Effector CD8-positive, alpha-beta T cell (primary cell): ENCODE measurements at places on chromosomes 4 and X.

DNA sequence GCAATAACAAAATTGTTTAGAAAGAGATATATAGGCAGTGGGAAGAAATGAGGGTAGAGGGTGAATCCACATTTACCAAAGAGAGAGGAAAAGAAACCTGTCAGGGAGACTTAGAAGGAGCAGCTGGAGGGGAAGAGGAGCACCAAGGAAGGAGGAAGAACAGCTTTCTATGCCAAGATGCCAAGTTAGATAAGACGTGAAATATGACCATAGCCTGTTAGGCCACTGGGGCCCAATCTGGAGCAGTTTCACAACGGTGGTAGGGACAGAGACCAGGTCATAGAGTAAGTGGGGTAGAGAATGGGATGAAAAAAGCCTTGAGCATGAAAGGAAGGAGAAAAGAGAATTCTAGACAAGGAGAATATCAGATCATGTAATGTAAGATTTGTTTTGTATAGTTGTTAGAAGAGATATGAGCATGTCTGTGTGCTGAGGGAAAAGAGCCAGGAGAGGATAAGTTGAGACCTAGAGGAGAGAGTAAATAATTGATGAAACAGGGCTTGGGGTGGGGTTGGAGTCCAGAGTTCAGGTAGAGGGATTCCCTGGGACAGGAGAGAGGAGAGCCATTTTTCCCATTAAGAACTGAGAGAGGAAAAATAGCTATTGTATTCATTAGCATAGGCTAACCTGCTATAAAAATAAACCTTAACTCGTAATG lies 4.4 kb upstream of the SOWAHB start:
- DNase-seq, result no peak

- DNase-seq, result no peak
Observed at GRCh38 chr4:140168474-140168873, 14.5 kb upstream of the MAML3 start.

GRCh38 chr4:152784490-152785350 lies 5.0 kb downstream of the ARFIP1 start:
- no peak for DNase-seq

DNA sequence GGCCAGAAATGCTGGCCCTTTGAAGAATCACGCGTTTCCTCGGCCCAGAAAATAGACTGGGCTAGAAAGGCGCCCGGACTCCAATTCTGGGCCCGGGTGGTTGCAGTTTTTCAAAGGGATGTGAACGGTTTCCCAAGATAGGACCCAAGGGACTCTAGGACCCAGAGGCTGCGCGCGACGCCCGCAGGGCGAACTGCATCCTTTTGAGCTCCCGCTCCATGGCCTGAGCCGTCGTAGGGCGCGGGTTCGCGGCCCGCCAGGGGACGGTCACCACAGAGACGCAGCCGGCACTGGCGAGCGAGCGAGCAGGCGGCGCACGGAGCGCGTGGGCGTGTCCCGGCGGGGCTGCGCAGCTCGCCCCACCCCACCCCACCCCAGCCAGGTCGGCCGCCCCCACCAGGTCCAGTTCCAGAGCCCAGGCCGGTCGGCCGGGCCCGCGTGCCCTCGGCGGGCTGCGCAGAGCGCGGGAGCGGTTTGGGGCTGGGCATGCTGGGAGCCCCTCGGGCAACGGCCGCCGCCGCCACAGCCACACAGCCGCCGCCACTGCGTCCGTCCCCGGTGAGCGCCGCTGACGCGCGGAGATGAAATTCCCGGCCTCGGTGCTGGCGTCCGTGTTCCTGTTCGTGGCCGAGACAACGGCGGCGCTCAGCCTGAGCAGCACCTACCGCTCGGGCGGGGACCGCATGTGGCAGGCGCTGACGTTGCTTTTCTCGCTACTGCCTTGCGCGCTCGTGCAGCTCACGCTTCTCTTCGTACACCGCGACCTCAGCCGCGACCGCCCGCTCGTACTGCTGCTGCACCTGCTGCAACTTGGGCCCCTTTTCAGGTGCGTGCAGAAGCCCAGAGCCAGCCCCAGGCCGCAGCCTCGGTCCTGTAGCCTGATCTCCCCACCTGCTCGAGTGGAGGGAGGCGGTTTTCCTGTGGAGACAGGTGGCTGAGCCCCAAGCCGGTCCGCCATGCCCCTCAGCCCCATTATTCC lies at the start of gene XK:
TSS of gene XK (plus strand) at position 411 of the 979 bp plus-strand sequence. CDS start at position 582, 171 bp downstream.
- no peak for DNase-seq

DNA sequence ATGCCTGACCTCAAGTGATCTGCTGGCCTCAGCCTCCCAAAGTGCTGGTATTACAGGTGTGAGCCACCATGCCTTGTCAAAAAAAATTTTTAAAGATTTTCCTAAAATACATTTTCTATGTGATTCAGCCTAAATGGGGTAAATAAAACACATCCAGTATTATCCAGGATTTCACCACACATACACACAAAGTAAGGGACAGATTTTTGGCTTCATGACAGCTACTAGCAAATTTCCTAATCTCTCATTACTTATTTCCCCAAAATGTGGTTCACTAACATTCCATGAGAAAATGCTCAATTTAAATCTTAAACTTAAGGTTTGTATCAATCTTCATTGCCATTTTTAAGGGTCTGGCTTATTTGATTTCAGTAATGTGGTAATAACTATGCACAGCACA lies 348.5 kb upstream of the INTU start:
- DNase-seq, result no peak

- DNase-seq, result no peak
Observed at GRCh38 chr4:76511947-76512346, 76.9 kb downstream of the SHROOM3 start.
